ENCODE measurements at places on chromosomes 16 and 17. TPM values are rescaled to one million over a fixed set of nuclear protein-coding genes. Genes with fewer than 3 reads are reported as not detected.

The PYY gene
- total RNA-seq, result 1.8 TPM

The CD300LG gene
- total RNA-seq, result not detected

The GFAP gene
- total RNA-seq, result 0.10 TPM

The SLFN12 gene
- 12.5 TPM for total RNA-seq

The DUS2 gene
- total RNA-seq, result 46.9 TPM

The RAB11FIP4 gene
- total RNA-seq, result 21.9 TPM

The PRCD gene
- total RNA-seq, result 0.83 TPM

The MT1M gene
- total RNA-seq, result 0.80 TPM

The E2F4 gene
- 117 TPM for total RNA-seq

The KRTAP9-2 gene
- not detected for total RNA-seq

The BCL6B gene
- 8.3 TPM for total RNA-seq

The KCNH4 gene
- not detected for total RNA-seq

The BCKDK gene
- total RNA-seq, result 52.7 TPM

The TBC1D3H gene
- total RNA-seq, result 1.3 TPM

The UBN1 gene
- 36.7 TPM for total RNA-seq

The FSCN2 gene
- total RNA-seq, result 0.33 TPM

The RAB26 gene
- total RNA-seq, result 10.7 TPM

The GAS2L2 gene
- 0.10 TPM for total RNA-seq

The TNRC6A gene
- total RNA-seq, result 37.3 TPM

The PRSS21 gene
- 0.42 TPM for total RNA-seq

Data from H7 (cell line).